ENCODE measurements at places on chromosomes 1 and 21.

GRCh38 chr21:44926331-44927101 lies 5.8 kb upstream of the ITGB2 start:
- no peak for DNase-seq

- no peak for DNase-seq
Measured at GRCh38 chr1:59394706-59395425, 98.0 kb downstream of the FGGY start.

DNA sequence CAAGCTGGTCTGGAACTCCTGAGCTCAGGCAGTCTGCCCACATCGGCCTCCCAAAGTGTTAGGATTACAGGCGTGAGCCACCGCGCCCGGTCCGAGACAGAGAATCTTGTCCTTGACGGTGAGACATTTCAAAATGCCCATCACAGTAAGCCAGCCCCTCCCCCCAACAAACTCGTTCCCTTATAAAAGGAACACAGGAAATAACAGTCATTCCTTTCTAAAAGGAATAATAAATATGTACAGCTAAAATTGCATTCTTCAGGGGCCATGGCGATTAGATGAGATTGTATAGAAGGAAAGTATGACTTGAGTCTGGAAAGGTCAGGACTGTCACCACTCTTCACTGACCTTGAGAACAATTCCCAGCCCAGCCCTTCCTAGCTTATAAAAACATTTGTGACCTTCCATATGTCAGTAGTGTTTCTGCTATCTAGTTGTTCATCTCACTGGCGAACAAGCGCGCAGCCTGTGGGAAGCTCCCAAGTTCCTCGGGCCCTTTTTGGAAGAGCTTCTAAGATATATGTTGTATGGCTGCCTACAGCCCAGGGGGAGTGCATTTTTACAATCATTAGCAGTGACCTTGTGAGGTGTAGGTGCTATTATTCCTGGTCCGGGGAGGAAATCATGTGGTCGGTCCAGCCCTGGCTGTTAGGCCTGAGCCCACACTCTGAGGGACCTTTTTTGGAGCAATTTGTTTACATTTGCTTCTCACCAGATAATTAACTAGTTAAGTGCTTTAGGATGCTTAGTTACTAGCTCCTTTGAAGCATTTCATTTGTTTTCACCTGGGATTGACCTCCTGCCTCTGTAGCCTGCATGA lies 8.7 kb downstream of the SZRD1 start:
- peak; percentile 78 for DNase-seq

- no peak for DNase-seq
Measured at GRCh38 chr1:145906954-145907753, 2.7 kb downstream of the ITGA10 start.

- no peak for DNase-seq
Measured at GRCh38 chr1:85822696-85823095, 114.5 kb upstream of the ZNHIT6 start.

DNA sequence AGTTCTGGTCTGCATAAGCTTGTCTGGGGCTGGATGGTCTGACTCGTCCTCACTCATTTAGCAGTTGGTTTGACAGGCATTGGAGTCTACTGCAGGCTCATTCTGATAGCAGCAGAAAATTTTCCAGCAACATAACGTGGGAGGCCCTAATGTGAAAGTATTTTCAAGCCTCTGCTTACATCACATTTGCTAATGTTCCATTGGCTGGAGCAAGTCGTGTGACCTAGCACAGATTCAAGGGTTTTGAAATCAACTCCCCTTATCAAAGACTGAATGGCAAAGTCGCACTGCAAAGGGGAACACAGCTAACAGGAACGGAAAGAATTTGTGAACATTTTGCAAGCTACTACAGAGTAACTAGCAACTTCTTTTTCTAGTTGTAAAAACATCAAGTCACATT lies 2.3 kb upstream of the USH2A start:
- DNase-seq = no peak

DNA sequence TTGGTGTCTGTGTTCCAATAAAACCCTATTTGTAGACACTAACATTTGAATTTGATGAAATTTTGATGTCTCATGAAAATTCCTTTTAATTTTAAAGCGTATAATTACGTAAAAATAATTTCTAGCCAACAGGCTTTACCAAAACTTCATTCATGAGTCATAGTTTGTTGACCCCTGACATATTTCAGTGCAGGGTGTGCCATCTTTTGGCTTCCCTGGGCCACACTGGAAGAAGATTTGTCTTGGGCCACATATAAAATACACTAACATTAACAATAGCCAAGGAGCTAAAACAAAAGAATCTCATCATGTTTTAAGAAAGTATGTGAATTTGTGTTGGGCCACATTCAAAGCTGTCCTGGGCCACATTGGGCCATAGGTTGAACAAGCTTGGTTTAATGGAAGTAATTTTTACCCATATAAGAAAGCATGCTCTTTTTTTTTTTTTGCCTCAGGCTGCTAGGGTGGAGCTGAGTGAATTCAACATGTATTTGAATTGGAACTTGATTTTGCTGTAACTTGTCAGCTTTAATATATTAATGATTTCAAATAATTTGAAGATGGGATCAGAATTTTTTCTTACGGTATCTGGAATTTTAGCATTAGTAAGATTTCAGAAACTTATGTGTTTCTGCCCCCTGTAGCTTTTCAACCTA lies 267.7 kb upstream of the RGS18 start:
- no peak for DNase-seq

GRCh38 chr1:204213668-204214662 lies at the start of gene GOLT1A:
TSS of gene GOLT1A (minus strand) at chr1:204213988. CDS start at chr1:204213906, 82 bp downstream.
- peak; percentile 46 for DNase-seq

GRCh38 chr1:29991815-29992214 lies 731.6 kb downstream of the MATN1 start:
- no peak for DNase-seq

DNA sequence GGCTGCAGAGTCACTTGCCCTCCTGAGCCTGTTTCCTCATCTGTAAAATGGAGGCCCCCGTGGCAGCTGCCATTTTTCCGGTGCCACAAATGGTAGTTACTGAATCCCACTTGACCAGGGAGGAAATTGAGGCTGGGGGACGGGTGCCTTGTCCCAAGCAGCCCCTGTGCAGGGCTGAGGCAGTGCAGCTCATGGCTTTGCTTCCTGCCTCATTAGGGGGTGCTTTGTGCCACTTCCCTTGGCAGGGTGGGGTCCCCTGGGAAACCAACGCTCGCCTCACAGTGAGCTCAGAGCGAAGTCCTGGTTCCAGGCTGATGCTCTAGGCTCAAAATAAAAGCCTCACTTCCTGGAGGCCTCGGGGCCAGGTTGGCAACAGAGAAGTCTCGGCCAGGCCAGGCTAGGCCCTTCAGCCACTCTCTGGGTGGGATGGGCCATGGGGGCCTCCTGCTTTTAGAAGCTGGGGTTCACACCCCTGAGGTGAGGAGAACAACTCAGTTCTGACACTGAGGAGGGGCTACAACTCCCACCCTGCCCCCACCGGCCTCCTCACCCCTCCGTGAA lies 6.8 kb downstream of the LAPTM5 start:
- no peak for DNase-seq

- DNase-seq = no peak
Measured at GRCh38 chr1:241839369-241839979, 8.5 kb upstream of the EXO1 start.

- no peak for DNase-seq
Measured at GRCh38 chr1:91693557-91693956, 192.4 kb downstream of the TGFBR3 start.

DNA sequence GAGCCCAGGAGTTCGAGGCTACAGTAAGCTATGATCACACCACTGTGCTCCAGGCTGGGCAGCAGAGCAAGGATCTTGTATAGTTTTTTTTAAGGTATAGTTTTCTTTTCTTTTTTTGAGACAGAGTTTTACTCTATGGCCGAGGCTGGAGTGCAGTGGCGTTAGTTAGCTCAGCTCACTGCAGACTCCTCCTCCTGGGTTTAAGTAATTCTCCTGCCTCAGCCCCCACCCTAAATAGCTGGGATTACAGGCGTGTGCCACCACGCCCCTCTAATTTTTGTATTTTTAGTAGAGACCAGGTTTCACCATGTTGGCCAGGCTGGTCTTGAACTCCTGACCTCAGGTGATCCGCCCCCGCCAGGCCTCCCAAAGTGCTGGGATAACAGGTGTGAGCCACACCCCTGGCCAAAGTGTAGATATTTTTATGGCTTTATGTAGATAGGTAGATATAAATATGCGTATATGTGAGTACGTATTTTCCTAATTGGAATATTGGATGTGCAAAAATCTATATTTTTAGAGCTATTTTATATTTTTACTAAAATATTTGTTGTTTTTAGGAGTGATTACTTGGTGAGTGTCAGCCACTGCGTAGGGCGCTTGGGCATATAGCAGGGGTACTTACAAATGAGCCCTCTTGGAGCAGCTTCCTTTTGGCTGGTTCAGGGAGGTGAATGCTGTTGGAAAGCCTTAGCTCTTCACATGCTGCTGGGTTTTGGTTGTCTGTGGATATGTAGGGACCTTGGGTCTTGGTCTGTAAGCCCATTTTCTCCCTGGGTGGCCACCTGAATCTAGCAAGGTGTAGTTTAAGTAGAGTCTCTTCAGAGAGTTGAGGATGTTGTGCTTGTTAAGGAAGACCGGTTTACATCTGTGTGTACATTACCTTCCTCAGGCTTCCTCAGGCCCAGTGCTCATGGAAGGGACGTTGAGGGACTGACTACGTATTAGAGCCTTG lies 9.5 kb downstream of the KDM4A start:
- DNase-seq = no peak

GRCh38 chr1:245933431-245934045 lies 573.5 kb downstream of the SMYD3 start:
- DNase-seq = no peak

GRCh38 chr1:154861607-154862094 lies 8.4 kb downstream of the KCNN3 start:
- peak; percentile 42 for DNase-seq

All from brain microvascular endothelial cell (primary cell).